Occipital lobe (tissue), 3 donors: ENCODE measurements at places on chromosomes 7 and 10. TPM values are rescaled to one million over a fixed set of nuclear protein-coding genes. Genes with fewer than 3 reads are reported as not detected.

- no peak for DNase-seq
Measured at GRCh38 chr10:133590226-133590969, 25.0 kb upstream of the SYCE1 start.

DNA sequence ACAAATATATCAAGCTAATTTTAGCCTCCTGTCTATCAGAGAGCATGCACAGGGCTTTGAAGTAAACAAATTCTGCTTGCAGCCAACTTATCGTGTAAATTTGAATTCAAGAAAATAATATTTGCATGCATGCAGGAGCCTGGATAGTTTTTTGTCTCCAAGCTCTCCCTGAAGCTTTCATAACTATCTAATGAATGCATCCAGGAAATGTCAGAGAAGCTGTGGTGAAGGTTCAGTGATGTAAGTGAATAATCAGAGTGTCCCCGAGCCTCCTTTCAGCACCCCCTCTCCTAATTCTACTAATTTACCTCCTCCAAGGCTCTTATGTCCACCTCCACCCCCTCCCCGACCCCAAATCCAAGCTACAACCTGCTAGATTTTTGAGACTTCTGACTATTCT, 172.0 kb upstream of the ZNF32 start:
- no peak for DNase-seq

GRCh38 chr10:71939861-71940474, 24.2 kb upstream of the CHST3 start:
- DNase-seq: no peak

DNA sequence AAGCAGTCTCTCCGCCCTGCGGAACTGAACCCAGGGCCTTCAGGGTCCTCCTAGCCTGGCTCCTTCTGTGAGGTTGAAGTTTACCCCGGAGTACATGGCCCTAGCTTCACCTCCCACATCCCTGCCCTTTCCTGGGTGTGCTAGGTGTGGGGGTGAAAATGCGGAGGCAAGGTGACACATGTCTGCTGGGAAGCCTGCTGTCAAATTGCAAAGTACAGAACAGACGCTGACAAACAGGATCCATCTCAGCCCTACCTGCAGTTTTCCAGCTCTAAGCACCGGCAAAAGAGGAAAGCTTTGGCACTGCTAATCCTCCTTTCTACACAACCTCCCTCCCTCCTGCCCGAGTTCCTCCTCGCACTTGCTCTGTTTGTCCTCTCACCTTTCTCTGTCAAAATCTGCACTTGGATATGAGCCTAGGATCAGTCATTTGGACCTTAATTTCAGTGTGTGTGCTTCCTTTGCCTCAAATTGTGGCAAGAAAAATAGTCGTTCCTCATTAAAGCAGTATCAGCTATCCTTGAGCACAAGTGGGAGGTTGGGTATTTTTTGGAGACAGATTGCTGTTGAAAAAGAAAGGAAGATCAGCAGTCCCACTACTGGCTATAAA, 14.4 kb upstream of the GPR15LG start:
- DNase-seq: no peak

DNA sequence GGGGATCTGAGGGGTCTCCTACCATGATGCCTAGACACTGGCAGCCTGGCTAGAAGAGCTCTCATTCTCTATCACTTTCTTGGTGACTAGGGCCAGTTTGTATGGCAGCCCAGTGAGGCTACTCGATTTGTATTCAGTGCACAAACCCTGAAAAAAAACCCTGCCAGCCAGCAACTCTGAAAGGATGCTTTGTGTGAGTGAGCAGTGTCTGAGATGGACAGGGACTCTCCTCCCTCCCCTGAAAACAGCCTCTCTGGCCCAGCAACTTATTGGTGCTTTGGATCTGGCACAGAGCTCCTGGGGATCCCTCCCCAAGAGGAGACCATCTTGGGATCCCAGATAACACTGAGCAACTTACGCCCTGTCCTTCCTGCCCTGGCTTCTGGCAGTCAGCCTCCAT, 10.8 kb upstream of the LRRC4 start:
- peak; percentile 76 for DNase-seq

GRCh38 chr10:102801978-102802377, 35.2 kb downstream of the CYP17A1 start:
- no peak for DNase-seq

DNA sequence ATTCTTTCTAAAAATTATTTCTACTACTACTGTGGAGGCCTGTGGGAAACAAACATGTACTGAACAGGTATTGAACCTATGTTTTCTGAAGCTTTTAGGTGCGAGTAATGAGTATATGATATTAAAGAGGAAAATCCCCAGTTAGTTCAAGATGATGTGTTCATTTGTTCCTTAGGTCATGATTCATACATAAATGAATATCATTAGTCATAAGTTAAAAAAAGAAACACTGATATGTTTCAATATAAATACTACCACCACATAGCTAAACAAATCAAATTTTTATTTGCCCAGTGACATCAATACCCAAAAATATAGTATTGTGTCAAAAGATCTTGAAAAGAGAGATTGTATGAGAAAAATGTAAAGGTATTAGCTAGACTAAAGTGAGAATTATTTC, 210.7 kb upstream of the GNAI1 start:
- DNase-seq: no peak

DNA sequence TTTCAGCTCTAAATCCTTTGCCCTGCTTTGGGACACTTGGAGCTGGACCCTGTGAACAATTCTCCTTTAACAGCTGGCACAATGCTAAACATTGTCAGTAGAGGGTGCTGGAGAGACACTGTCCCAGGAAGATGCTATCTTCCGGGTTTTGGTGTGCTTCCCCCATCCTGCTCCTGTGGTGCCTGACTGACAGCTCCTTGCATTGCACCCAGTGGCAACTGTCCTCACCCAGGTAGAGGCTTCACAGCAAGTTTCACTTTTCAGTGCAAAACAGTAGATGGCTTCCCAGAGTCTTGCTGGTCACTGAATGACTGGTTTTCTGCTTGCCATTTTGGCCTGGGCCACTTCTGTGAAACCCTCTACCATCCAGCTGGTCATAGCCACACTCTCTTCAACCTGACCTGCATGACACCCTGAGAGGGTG, 77.3 kb downstream of the CDC14C start:
- no peak for DNase-seq

The AP4M1 gene
- total RNA-seq: 27.1 TPM

The MYO3A gene
- 3.6 TPM for total RNA-seq
